M059J (cell line): ENCODE measurements at places on chromosomes 2 and 18. TPM values are rescaled to one million over a fixed set of nuclear protein-coding genes. Genes with fewer than 3 reads are reported as not detected.
A peak's percentile ranks its signal among the peaks of the same experiment; 100 is the strongest.

- no peak for DNase-seq
Measured at GRCh38 chr2:97706708-97707345, 6.5 kb upstream of the ZAP70 start.

Gene SERPINB12
- total RNA-seq, result not detected in 2 replicates

Gene NFATC1
- total RNA-seq, result 0.59 and 0.79 TPM in 2 replicates

Gene EFR3B
- total RNA-seq, result 0.02 and 0.42 TPM in 2 replicates

GRCh38 chr2:128145651-128146050, 54.7 kb downstream of the UGGT1 start:
- no peak for DNase-seq

Gene CREG2
- total RNA-seq, result 0.15 and 0.86 TPM in 2 replicates

DNA sequence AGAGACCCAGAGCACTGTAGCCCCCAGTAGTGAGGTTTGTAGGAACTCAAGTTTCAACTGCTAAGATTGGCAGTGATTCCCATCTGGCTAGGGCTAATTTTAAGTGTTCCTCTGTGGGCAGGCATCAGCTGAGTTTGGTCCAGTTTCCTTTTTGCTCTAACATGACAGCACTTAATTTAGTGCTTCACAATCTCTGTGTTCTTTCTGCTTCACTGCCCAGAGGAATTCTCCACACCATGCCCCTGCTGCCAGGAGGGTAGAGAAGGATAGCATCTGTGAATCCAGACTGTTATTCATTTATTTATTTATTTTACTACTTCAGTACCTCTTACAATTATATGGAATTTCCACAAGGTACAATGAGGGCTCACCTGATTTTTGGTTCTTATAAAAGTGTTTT, 549.9 kb upstream of the FSIP2 start:
- peak; percentile 18 for DNase-seq

DNA sequence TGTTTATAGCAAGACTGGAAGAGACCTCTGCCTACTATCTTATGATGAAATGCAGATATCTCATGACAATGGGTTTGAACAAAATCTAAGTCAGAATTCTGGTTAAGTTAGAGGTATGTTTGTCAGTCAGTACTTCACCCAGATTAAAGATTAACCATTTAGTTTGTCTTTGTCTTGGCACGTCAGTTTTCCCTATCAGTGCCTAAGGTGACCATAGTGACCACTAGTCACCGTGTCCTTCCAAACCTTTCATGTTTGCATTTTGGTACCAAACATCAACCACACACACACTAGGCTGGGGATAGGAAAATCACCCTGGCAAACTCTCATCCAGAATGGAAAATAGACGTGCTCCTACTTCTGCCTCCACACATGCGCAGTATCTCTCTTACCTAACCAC, 248.9 kb downstream of the PIEZO2 start:
- no peak for DNase-seq

- no peak for DNase-seq
Measured at GRCh38 chr2:69535817-69536241, 98.6 kb upstream of the NFU1 start.

- peak; percentile 33 for DNase-seq
Measured at GRCh38 chr2:110167326-110168000, 37.4 kb downstream of the NPHP1 start.

DNA sequence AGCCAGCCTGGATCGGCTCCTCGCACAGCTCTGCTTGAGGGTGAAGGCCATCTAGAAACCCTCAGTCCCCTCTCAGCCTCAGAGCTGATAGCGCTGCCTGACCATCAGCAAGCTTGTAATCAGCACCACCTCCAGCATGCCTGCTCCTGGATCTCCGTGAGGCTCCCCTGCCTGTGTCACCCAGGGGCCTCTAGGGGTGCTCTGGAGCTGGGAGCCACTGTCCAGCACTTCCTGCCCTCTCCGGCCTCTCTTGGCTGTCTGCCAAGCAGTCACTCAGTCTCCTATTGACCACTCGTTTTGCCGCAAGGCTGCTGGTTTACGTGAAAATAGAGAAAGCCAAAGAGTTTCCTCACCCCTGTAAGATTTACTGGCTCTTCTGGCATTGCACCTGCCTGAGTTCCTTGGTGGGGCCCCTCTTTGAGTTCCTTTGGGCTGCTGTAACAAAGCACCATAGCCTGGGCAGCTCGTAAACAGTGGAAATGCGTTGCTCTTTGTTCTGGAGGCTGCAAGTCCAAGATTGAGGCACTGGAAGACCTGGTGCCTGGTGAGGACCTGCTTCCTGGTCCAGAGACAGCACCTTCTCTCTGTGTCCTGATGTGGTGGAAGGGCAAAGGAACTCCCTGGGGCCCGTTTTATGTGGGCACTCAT, 17.9 kb downstream of the CAPN10 start:
- peak; percentile 52 for DNase-seq

Gene SKOR2
- not detected in 2 replicates for total RNA-seq

DNA sequence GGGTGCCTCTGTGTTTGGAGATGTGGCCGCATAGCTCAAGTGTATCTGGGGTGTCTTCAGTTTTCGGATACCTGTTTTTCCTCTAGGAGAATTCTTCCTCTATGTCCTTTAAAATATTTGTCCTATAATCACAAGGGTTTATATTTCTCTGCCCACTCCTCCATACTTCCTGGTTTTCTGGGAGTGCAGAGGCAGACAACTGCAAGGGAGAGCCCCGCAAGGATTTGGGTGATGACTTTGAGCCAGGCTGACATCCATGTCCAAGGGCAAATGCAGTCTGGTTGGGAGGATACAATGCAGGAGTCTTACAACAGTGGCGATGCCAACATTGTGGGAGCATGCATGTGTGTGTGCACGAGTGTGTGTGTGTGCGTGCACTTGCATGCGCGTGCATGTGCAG, 2.1 kb downstream of the IL1RL1 start:
- no peak for DNase-seq
